ENCODE measurements at places on chromosomes 1 and 21.

- DNase-seq, result no peak
These were observed 716 bp upstream of the MTARC1 start for GRCh38 chr1:220786057-220786336.

GRCh38 chr1:248906753-248907661 is 972 bp downstream of the PGBD2 start:
- no peak for DNase-seq

- no peak for DNase-seq
These were observed 14.8 kb upstream of the PTPRC start for GRCh38 chr1:198623752-198624647.

DNA sequence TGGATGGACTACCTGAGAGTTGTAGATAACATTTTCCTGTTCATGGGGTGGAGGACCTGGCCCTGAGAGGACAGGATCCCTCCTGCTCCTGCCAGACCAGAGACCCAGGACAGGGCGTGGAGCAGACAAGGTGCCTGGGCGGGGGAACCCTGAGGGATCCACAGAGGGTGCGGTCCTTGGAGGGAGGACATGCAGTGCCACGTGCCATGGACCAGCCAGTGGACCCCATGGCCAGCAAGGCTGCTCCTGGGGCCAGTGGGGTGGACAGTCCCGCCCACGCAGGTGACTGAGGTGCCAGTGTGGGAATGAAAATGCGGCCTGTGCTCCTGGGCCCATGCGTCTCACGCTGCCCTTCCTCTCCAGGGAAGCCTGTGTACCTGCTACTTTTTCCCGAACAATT is 3.6 kb downstream of the RER1 start:
- no peak for DNase-seq

DNA sequence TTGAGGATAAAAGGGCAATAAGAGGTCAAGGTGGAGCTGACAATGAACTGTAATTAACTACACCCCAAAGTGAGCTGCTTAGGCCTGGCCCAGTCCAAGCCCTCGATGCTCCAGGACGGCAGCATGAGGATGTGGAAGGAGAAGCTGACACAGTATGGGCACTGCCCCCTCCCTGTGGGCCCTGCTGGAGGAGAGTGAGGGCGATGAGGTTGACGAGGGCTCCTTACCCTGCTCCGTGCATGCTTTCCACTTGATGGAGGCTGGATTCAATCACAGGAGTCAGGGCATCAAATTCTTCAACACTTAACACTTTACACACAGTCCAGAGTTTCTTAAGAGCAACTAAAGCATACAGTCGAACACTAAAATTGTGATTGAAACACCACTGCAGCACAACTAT is 32.4 kb downstream of the COA6 start:
- DNase-seq, result no peak

GRCh38 chr1:23194119-23194984 is 22.9 kb downstream of the HTR1D start:
- DNase-seq, result no peak

- DNase-seq, result no peak
These were observed 138.7 kb downstream of the LRRC40 start for GRCh38 chr1:70066711-70067110.

DNA sequence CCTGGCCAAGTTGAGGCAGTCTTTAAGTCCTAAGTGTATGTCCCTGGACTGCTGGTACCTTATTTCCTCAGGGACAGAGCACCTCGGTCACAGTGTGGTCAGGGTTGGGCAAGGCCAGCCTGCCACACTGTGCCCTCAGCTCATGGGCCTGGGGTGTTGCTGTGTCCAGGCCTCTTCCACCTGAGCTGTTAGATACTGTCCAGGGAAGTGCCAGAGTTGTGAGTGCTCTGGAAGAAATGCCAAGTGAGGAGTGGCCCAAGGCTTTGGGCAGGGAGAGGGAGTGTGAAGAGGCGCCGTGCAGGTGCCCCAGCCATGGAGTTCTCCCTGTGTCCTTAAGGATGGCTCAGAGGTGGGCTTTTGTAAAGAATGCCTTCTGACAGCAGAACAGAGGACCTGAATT is 15.3 kb downstream of the URB2 start:
- DNase-seq, result no peak

- no peak for DNase-seq
These were observed 91.3 kb downstream of the ITSN1 start for GRCh38 chr21:33733601-33734000.

- DNase-seq, result no peak
These were observed 25.8 kb upstream of the THEM4 start for GRCh38 chr1:151935154-151935553.

DNA sequence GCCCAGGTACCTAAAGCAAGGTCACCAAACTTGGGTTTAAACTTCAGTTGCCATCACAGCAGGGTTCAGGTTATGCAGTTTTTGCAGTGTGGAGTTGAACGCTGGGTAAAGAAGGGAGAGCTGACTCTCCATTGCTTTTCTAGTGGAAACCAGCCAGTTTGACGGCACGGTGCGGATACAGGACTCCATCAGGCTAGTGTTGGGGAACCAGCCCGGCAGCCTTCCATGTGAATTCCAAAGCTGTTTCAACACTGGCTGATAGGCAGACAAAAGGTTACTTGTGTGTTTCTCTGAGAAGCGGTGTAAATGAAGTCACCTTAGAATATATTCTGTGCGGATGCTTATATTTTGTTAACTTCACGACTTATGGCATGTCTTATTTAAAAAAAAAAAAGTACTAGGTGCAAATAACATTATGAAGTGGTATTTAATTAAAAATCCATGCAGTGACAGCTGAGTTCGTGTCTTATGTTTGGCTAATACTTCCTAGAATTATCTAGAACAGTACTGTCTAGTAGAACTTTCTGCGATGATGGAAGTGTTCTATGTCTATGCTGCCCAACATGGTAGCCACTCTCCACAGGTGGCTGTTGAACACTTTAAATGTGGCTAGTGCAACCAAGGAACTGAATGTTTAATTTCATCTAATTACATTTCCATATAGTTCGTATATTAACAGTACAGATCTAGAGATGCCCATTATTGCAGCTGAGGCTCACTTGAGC is 29.9 kb upstream of the RCAN3 start:
- DNase-seq, result no peak

GRCh38 chr21:19640964-19641363 is 1237.4 kb upstream of the TMPRSS15 start:
- DNase-seq, result no peak

- DNase-seq, result no peak
These were observed 17.5 kb downstream of the RASSF5 start for GRCh38 chr1:206524739-206525364.

GRCh38 chr1:195439661-195440060 is 1168.6 kb downstream of the KCNT2 start:
- no peak for DNase-seq

DNA sequence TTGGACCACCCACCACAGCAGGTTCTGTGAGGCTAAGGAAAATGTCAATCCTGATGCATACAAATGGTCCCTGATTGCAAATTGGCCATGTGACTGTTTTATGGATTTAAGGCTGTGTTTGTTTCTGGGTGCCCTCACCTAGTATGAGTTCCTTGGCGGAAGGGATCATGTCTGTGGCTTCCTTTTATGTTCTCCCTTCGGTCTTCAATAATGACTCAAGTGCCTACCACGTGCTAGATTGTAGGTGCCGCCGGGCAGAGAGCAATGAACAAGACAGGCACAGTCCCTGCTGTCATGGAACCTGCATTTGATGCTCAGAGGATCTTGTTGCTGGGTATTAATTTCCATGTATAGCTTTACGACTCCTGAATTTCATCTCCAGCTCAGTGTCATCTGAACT is 9.8 kb upstream of the VWA5B1 start:
- no peak for DNase-seq

DNA sequence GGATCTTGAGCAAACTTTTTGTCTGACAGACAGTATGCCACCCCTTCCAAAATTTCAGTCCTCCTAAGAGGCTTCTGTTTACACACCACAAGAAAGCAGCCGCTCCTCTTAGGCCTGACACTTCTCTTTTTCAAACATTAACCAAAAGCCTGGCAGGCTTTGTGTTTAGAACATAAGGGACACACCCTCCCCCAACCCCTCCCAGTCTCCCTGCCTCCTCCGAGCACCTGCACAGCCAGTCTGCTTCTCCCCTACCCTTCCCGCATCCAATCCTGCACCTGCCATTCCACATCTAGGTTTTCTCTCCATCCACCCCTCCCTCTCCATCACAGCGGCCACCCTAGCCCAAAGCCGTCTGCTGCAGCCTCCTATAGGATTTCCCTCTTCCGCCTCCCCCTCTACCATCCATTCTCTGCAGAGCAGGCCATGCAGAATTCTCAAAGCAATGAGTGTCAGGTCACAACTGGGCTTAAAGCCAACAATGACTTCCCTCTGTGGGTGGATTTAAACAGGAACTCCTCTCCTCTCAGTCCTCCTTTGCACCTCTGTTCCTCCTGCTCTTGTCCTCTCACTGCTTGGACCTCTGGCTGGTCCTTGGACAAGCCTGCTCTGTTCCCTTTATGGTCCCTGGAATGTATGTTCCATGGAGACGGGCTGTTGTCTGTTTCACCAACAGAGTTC is 478.2 kb downstream of the NPHP4 start:
- DNase-seq, result peak; percentile 40

DNA sequence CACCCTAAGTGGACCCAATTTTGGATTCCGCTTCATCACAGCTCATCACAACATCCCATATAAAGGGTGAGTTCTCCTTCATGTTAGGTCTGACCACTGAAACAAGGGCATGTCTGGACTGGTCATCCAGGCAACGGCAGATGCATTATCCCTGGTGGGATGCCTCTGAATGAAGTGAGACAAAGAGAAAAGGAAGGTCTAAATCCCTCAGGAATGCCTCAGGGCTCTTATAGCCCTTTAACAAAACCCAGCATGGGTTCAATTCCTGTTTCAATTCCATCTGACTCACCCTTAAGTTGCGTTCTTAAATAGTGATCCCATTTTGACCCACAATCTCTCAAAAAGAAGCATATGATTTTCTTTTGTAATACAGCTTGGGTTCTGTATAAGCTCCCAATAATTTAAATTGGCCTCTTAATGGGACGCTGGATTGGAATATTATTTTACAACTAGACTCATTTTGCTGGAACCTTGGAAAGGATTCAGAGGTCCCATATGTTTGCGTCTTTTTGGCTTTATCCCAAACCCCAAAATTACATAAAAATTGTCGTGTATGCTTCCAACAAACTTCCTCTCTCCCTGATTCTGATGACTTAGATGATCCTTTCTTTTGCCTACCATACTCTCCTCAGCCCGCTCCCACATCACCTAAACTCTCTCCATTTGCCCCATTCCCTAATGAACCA is 287.4 kb upstream of the ZP4 start:
- no peak for DNase-seq

DNA sequence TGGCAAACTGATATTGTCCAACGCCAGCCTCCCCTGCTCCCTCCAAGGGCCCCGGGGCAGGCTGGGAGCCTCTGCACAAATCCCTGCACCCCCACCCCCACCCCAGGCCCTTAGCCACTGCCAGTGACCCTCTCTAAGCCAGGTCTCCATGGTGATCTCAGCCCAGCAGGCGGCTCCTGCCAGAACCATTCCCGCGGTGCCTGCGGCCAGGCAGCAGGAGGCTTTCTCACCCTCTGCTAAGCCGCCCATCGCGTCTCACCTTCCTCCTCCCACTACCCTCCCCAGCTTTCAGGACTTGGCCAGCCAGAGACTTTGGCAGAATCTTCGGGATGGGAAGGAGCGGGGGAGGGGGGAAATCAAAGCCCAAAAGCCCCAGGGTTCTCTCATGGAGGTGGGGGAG is 46.8 kb upstream of the WASF2 start:
- DNase-seq, result no peak

GRCh38 chr1:38217316-38217715 is 170.7 kb upstream of the POU3F1 start:
- DNase-seq, result no peak

DNA sequence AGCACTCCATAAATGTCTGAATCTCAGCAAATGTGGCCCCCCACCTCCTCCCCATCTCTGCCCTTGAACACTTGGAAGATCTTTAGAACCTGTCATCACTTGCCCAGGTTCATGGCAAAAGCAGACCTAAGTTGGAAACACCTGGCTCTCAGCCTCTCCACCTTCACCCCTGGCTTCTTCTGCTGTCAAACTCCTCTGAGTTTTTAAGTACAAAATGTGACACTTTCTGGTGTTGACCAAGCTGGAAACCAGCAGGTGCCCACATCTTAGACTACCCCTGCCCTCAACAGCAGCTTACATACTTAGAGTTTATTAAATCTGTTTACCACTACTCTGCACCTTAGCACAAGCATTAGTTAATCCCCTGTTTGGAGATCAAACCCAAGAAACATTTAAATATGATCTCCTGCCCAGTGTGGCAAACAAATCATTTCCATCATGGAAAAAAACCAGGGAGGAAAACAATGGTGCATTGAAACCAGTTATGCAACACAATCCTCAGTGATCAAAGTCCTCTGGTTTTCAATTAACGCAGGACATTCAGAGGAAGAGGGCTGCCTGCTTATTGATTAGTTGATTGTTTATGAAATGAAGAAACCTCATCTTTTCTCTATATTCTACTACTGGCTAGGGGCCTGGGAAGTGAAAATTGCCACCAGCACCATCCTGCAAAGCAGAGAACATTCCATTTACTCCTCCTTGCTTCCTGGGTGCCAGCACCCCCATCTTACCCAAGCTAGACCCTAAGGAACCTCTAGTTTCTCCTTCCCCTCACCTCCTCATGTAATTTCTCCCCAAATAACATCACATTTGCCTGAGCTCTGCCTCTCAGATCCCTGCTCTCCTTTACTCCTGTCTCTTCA is 139.4 kb upstream of the RAB4A start:
- DNase-seq, result no peak

DNA sequence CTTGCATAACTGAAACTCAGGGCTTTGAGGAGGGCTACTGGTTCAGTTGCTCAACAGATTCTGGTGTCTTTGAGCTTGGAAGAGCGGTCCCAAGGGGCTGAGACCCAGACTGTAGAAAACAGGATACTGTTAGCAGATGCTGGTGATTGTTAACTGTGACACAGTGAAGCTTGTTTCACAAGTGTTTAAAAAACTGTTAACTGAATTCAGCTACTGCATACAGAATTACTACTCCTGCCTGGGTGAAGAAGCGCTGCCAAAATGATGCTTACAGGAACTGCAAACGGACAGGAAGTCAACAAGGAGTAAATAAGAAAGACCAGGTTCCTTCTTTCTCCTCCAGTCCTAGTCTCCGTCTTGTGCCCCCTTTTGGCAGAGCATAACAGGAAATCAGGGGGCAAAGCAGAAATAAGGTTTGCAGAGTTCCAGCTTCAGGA is 195.3 kb upstream of the USP25 start:
- no peak for DNase-seq

DNA sequence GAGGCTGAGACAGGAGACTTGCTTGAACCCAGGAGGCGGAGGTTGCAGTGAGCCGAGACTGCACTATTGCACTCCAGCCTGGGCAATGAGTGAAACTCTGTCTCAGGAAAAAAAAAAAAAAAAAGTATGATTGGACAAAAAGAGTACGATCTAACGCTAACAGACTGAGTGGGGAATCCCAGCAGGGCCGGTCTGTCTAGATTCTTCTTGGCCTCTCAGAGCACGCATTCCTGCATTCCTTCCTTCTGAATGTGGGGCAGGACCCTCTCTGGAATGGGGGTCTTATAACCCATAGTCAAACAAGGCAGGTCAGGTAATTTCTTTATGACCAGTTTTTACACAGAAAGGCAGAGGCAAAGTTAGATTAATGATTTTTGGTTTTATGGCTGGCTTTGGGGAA is 92.0 kb upstream of the PPM1J start:
- no peak for DNase-seq

- DNase-seq, result no peak
These were observed 9.9 kb upstream of the COA7 start for GRCh38 chr1:52707927-52708655.

All from right renal pelvis (tissue), 4 donors.